Panc1 (cell line): ENCODE measurements at places on chromosomes 7 and 10.

- DNase-seq, result no peak
Measured at GRCh38 chr7:102313997-102314780, 27.5 kb downstream of the SH2B2 start.

GRCh38 chr10:128152741-128153580, 26.7 kb upstream of the MKI67 start:
- no peak for DNase-seq

GRCh38 chr10:21791276-21791675, 212.3 kb downstream of the DNAJC1 start:
- DNase-seq, result no peak

DNA sequence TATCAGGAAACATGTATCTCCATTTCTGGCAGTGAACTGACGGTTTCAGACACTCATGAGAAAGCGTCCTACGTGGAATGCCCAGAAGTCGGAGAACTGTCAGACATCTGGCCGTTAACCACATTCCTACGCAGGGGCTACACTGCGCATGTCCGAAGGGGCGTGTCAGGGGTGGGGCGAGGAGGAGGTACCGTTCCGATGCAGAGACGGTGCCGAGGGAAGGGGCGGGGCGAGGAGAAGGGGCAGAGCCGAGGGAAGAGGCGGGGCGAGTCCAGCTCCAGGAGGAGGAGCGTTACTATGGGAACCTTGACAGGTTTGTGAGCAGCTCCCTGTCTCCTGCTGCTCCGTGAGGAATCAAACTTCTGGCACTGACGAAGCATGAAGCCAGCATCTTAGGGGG, 366.9 kb upstream of the NUPR2 start:
- DNase-seq, result no peak

- DNase-seq, result no peak
Measured at GRCh38 chr10:122249991-122250750, 20.9 kb upstream of the BTBD16 start.

DNA sequence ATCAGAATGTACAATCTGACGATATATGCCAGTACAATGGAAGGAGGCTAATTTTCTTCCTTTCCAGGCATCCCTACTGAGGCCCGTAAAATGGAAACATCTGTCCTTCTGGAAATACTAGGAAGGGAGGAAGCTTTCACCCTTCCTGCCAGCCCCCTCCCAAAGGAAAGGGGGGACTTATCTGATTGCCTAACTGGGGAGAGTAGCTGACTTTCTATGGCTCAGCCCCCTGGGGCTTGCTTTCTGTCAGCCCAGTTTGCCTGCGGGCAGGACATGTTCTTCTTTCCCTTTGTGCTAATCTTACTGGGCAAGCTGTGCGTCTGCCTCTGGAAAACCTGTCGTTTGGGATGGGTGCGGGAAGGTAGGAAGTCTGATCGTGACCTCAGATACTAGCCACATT, 508.9 kb downstream of the SUGCT start:
- no peak for DNase-seq

DNA sequence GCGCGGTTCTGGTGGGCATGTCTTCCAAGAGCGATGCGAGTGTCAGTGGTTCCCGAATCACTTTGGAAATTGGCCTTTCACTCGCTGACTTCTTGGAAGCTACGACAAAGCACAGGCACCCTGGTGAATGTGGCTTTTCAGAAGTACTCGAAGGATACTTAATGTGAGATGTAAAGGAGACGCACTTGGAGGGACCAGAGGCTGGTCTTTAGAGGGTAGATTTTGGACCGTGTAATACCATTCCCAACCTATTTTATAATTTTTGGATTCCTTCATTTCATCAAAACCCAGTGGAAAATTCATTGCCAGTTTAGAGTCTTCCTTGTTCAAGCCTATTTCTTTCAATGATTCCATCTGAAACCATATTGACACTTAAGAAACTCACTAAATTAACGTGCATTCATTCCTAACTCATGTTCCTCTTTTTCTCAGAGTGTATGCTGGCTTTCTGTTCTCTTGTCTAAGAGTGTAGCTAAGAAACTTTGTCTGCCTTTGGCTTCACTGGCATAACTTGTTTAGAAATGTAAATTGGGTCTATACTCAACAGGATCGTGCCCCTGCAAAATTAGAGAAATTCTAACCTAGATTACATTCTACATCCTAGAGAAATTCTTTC, 645 bp upstream of the COPG2 start:
- DNase-seq, result no peak

GRCh38 chr7:114997487-114998404, 75.9 kb downstream of the MDFIC start:
- no peak for DNase-seq

DNA sequence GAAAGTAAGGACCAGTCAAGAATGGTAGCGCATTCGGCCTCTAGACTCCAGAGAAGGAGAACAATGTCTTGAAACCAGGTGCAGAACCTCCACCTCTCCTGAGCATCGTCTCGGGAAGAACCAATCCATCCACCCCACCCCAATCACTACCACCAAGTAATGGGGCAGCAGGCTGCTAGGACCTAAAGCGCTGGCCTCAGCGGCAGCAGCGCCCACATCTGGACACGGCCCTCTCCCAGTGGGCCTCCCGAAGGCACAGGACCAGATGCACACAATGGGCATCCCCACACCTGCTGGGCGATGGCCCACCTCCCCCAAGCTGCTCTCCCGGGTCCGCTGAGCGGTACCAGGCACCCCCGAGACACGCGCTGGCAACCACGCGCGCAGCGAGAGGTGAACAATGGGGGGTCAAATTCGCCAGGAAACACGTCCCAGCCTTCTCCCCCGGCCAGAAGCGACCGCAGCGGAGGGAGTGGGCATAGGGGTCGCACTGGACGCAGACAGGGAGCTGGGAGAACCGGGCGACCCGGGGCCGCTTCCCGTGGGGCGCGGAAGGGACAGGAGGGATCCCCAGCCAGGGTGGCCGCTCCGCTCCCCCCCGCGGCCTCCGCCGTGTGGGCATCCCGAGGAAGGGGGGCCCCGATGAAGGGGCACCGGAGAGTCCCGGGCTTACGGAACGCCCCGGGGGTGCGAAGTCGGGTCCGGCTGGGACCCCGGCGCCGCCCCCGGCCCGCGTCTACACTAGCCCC, 506 bp downstream of the CTTNBP2 start:
- DNase-seq, result no peak

- DNase-seq, result no peak
Measured at GRCh38 chr10:116848944-116849247, 403 bp upstream of the ENO4 start.

- no peak for DNase-seq
Measured at GRCh38 chr10:62081341-62082270, 180.1 kb downstream of the ARID5B start.

DNA sequence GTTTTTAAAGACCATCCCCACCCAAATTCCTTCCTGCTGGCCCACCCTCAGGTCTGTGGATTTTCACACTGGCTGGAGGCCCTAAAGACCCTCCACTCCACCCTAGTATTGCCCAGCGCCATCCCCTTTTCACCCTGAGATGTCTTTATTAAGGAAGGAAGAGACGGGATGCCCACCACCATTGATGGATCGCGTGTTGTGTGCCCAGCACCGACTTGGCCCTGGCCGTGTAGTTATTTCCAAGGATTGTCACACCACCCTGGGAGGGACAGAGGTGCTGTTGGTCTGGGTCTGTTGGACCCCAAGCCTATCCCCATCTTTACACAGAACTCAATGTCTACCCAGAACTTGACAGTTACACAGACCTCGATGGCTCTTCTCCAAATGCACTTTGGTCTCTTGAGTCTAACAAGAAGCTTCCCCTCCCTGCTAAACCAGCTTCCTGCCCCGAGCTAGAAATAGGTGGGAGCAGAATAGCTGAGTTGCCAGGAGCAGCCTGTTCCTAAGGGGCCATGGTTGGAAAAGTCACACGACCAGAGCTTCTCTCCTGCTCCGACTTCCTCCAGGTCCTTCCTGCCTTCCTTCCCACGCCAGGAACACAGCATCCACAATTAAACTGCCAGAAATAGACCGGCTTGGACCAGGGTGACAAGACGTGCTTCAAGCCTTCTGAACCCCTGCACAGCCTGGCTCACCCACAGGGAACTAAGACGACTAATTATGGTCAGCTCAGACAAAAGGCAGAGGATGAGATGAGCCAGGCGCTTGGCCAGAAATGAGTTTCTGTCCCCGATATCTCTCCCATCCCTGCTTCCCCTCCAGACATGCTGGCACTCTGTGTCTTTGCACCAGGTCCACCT, 139.5 kb upstream of the CHST15 start:
- no peak for DNase-seq

DNA sequence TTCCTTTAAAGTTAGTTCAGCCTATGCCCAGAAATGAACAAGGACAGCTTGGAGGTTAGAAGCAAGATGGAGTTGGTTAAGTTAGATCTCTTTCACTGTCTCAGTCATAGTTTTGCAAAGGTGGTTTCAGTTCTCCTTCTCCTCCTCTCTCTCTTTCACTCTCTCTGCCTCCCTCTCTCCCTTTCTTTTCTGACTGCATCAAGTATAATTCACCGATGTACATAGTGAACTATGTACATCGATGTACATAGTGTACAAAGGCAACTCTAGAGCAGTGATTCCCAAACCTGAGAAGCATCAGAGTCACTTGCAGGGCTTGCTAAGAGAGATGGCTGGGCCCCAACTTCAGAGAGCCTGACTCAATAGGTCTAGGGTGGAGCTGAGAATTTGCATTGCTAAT, 1259.7 kb downstream of the TYW1 start:
- no peak for DNase-seq

DNA sequence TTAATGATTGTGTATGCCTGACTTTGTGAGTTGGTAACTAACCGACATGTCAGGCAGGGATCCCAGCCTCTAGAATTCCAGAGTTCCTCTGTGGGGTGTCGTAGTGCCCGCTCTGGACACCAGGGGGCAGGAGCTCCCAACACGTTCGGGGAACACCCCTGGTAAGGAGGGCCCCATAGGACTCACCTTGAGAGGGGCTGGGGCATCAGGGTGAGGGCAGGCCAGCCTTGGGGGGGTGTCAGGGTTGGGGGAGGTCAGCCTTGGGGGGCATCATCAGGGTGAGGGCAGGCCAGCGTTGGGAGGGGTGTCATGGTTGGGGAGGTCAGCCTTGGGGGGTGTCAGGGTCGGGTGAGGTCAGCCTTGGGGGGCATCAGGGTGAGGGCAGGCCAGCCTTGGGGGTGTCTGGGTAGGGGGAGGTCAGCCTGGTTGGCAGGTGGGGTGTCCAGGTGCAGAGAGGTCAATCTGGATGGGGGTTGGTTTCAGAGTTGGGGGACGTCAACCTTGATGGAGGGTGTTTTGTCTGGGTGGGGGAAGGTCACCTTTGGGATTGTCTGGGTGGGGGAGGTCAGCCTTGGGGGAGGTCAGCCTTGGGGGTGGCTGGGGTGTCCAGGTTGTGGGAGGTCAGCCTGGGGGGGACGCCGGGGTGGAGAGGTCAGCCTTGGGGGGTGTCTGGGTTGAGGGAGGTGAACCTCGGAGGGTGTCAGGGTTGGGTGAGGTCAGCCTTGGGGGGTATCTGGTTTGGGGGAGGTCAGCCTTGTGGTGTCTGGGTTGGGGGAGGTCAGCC, 45.6 kb upstream of the SUN1 start:
- DNase-seq, result peak; percentile 39

DNA sequence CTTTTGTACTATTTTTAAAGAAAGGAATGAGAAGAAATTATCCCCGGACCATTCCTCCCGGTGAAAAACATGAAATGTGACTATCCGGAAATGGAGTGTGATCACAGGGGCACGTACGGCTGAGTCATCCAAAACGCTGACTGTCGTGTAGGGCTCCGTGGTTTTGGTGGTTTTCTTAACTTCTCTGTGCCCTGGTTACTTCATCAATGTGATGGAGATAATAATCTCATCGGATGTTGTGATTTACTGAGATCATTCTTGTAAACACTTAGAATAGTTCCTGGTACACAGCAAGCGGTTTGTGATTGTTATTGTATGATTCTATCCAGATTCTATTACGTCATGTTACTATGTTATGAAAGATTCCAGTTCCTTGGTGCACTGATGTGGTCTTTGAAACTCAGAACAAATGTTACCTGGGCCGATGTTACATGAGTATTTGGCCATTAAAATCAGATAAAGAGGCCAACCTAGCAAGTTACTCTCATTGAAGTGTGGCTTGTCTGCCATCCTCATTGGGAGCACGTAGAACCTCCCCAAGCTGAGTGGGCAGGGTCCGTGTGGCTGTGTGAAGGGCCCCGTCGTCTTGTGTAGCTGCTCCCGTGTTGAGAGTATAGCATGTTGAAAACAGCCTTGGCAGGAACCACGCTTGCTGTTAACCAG, 99.5 kb downstream of the CAMK1D start:
- peak; percentile 77 for DNase-seq

GRCh38 chr10:73601486-73601921, 10.4 kb upstream of the USP54 start:
- DNase-seq, result no peak

- no peak for DNase-seq
Measured at GRCh38 chr10:127196282-127197153, at the start of gene INSYN2A. Gene INSYN2A, minus strand, starts transcription at chr10:127196591. Its CDS starts 20,196 bp downstream, at chr10:127176395.

DNA sequence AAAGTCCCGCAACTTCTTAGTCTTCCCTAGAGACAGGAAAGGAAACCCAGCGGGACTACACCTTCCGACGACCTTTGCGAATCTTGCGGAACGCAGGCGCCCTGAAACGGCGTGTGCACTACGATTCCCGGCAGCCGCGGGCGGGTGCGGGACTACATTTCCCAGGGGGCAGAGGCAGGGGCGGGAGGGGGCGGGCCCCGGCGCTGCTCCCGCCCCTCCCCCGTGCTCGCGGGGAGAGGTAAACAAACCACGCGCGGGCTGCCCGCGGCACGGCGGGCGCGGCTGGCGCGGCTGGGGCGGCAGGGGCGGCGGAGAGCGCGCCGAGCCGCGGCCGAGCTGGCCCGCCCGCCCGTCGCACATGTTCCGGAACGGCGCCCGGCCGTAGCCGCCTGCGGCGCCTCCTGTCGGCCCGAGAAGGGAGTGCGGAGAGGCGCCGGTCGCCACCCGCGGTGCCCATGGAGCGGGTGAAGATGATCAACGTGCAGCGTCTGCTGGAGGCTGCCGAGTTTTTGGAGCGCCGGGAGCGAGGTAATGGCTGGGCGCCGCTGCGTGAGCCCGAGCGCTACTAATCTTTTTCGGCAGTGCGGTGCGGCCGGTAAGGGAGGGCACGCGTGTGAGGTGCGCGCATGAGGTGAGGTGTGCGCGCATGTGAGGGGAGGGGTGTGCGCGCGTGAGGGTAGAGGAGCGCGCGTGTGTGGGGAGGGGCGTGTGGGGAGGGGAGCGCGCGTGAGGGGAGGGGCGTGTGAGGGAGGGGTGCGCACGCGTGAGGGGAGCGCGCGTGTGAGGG, 18.5 kb downstream of the MXI1 start:
- no peak for DNase-seq

GRCh38 chr10:103445767-103446567, 6.2 kb downstream of the CALHM2 start:
- DNase-seq, result no peak

- no peak for DNase-seq
Measured at GRCh38 chr7:126398285-126398684, 854.5 kb downstream of the GRM8 start.

- no peak for DNase-seq
Measured at GRCh38 chr10:112447620-112447928, 559 bp downstream of the VTI1A start.

- no peak for DNase-seq
Measured at GRCh38 chr10:127908106-127908958, 1.4 kb downstream of the PTPRE start.
